ENCODE measurements at places on chromosomes 11 and 22.

DNA sequence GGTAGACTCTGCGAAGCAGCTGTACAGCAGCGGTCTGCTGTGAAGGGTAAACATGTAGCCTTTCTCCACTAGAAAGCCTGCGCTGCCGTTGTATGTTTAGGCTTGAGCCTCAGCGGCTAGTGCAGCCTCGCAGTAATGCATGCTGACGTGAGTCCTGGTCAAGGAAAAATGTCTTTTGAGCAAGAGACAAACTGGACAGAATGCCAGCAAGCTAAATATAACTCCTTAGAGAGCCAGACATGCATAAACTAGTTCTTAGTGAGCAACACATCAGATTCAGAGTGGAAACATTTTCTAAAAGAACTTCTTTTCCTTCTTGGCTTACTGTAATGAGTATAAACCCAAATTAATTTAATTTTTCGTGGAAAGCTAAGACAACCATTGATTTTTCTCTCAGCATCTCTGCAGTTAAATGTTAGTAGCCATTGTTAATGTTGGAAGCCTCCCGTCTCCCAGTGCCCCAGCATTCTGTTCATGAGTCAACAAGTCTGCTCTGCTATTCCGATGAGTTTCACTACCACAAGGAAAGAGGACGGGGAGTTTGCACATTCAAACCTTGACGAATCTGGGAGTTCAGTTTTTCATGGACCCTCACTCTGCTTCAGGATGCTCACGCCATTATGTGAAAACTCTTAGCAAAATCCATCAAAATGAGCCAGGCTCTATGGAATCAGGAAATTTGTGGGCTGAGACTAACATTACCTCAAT is 51.4 kb downstream of the JAM3 start:
- no peak for DNase-seq

- DNase-seq = no peak
Measured at GRCh38 chr11:10488121-10488933, 33.3 kb downstream of the AMPD3 start.

- DNase-seq = peak; percentile 43
Measured at GRCh38 chr22:50339945-50340879, 2.9 kb upstream of the PPP6R2 start.

GRCh38 chr11:32576456-32576855 is 7.2 kb upstream of the EIF3M start:
- DNase-seq = no peak

- DNase-seq = no peak
Measured at GRCh38 chr11:130180491-130180890, 20.9 kb downstream of the ST14 start.

DNA sequence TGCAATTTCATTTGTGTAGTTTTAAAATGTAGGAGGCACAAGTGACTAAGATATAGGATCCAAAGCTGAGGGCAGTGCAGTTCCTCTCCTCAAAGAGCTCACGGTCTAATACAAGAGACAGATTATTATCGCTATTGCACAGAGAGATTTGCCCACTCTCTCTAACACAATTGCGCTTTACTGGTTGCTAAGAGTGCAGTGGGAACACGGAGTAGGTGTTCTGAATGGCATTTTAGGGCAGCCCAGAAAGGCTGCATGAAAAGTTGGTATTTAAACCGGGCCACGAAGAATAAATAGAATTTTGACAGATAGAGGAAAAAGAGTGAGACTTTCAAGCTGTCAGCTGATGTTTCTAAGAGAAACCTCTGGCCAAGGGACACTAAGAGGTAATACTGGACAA is 79.5 kb downstream of the BLID start:
- no peak for DNase-seq

- DNase-seq = no peak
Measured at GRCh38 chr11:27075192-27075591, 34.6 kb downstream of the BBOX1 start.

GRCh38 chr11:65114538-65115171 is 2.8 kb downstream of the ZNHIT2 start:
- DNase-seq = no peak

DNA sequence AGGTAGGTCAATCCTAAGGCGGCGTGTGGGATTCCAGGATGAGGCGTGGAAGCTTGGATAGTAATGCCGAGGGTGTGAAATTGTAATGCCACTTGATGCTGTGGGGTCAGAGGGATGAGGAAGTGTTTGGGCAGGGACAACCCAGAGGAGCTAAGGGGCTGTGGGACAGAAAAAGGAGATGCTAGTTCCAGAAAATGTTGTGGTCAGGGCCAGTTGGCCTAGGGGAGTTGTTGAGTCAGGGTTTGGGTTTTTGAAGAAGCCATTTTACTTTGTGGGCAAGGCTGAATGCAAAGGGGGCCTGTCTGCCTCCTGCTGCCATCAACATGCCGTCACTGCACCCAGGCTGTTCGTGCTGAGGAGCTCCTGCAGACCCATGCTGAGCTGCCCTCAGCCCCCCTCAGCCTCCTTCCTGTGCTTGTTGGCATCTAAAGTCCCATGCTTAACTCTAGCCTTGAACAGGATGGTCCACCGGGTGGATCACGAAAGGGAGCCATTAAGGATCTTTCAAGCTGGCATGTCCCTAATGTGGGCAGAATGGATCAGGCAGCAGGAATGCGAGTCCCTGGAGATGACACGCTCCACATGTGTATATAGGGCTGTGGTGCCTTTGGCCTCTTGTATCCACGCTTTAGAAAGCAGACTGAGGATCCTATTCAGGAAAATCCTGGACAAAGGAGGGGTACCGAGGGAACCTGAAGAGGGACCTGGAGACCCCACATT is 2.1 kb downstream of the C11orf16 start:
- DNase-seq = no peak

- DNase-seq = peak; percentile 65
Measured at GRCh38 chr11:72848846-72849466, 34.7 kb downstream of the ATG16L2 start.

- DNase-seq = no peak
Measured at GRCh38 chr11:68927280-68928135, 23.8 kb downstream of the IGHMBP2 start.

DNA sequence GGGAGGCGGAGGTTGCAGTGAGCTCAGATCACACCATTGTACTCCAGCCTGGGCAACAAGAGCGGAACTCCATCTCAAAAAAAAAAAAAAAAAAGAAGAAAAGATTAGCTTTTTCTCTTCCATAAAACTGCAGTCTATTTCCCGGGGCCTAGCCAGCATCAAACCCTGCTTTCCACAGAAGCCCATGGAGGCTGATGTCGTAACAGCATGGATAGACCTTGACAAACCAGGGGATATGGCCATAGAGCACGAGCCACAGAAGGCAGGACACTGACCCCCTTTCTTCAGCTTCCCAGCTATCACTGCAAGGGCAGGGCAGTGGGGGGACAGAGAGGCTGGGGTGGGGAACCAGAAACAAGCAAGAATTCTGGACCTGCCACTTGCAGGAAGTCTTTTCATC is 21.5 kb downstream of the HPS4 start:
- no peak for DNase-seq

GRCh38 chr11:115325523-115325922 is 178.7 kb downstream of the CADM1 start:
- DNase-seq = no peak

- DNase-seq = no peak
Measured at GRCh38 chr11:112723676-112724495, 237.3 kb upstream of the NCAM1 start.
